ENCODE measurements at places on chromosomes 2 and 18.

GRCh38 chr2:118832071-118832790, 15.2 kb downstream of the EN1 start:
- no peak for DNase-seq

GRCh38 chr18:43129946-43130524, 14.6 kb upstream of the RIT2 start:
- DNase-seq: no peak

DNA sequence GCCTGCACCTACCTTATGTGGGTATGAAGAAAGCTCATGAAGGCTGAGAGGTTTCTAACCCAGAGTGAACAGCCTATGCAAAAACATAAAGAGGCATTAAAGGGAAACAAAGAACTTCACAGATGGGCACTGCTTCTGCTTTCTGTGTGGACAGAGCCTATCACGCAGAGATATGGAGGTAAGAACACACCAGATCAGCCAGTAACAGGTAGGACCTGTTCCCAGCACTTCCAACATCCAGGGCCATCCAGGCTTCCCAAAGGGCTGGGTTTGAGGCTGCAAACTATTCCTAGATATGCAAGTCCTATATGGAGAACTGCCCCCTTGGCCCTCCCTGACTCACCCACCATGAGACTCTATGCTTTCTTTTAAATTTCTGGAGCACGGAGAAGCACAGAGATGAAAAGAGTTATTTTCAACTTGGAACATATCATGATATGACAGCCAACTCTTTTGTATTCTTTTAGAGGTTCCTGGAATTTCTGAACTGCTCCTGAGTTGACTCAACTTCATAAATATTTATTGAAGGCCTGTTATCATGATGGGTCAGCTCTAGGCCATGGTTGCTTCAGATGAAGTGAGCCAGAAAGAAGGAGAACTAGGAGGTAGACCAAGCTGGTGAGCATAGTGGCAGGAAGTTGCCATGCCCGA, 77.4 kb upstream of the PPP1CB start:
- no peak for DNase-seq

DNA sequence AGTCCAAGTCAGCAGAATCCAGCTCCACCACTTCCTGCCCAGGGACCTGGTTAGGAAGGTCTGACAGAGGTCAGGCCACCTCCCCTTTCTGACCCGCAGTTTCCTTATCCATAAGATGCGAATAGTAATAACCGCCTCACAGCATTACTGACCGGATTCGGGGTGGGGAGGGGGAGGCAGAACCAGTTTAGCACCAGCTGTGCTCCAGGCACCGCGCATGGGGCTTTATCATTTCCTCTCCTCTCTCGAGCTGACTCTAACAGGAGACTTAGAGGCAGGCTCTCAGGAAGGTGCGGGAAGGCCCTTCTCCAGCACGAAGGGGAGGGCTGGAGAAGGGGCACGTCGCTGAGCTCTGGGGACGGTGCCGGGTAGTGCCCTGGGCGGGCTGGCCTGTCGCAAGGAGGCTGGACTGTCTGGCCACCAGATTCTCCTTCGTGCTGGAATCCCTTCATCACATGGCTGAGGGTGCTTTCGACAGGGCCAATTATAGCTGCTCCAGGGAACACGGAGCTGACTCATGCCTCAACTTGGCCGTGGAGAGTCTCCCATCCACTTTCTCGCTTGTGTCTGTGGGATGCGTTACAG, 5.7 kb downstream of the EHD3 start:
- DNase-seq: no peak

GRCh38 chr2:24515831-24516230, 24.8 kb downstream of the NCOA1 start:
- DNase-seq: no peak

DNA sequence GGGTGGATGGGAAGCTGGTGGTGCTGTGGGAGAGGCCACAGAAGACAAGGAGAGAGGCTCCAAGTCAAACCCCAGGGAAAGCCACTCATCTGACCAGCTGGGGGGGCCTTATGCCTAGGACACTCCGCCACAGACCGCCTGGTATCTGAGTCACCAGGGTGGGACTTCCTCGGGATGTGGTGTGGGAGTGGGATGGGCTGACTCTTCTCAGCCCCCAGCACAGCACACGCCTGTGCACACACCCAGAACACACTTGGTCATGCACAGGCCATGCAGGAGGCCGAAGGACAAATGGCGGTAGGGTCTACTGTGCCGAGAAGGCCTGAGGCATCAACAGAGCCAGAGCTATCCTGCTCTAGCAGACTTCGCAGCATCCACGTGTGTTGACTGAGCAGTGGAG, 136.4 kb downstream of the INHBB start:
- DNase-seq: no peak

- no peak for DNase-seq
These were observed 776.8 kb downstream of the CCDC85A start for GRCh38 chr2:56960581-56960980.

DNA sequence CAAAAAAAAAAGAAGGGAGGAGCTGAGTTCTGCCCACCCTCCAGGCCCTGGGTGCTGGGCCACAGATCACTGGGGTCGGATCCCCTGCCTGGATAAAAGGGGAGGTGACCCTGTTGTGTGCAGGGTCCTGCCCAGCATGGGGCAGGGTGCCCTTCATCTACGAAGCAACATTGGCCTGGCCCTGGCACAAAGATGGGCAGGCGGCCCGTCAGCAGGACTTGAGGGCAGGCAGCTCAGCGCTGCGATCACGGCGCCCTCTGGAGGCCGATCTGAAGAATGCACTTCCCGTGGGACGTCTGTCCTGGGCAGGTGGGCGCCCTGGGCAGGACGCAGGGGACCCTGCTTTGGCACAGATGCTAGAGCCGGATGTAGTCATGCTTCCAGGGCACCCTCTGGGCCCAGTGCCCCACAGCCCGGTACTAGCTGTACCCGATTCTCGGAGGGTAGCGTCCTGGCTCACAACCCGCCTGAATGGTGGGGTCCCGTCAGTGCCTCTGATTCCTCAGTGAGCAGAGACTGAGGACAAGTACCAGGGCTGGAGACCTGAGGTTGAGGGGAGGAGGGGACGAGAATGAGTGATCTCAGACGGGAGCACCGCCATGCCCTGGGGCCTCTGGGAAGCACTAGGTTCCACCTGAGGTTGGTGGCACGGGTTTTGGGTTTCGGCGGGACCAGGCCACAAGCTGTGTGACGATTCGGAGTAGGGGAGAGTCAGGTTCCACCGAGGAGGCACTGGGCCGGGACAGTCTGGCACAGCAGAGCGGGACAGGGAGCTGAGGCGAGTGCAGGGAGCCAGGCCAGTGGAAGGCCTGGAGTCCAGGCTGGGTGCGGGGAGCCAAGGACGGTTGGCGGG, 18.0 kb downstream of the ARID5A start:
- peak; percentile 69 for DNase-seq

GRCh38 chr2:239209783-239210182, 191.0 kb downstream of the HDAC4 start:
- DNase-seq: no peak

GRCh38 chr2:56211048-56211447, 27.3 kb downstream of the CCDC85A start:
- no peak for DNase-seq

DNA sequence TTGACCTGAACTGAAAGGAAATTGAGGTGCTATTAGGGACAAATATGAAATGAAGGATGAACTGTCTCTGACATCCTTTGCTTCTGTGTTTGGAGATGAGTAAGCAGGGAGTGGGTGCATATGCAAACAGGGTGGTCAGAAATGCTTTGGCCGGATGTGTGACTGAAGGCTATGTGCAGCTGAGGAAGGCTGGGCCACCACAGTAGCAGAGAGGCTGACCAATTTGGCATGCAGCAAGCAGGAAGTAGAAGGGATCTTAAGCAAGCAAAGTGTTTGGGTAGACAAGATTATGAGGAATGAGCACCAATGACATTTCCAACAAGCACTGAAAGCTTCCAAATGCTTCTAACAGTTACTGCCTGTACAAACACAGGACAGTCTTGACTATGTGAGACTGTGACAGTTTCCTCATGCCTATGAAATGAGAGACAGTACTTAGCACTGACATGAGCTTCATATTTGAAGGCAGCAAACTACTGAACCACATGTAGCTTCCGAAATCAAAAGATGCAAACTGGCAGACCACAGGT, 3.3 kb upstream of the ACTR3 start:
- peak; percentile 47 for DNase-seq
